ENCODE measurements at places on chromosomes 5 and 9.

GRCh38 chr5:77644371-77645157 is 6.1 kb upstream of the OTP start:
- no peak for DNase-seq

DNA sequence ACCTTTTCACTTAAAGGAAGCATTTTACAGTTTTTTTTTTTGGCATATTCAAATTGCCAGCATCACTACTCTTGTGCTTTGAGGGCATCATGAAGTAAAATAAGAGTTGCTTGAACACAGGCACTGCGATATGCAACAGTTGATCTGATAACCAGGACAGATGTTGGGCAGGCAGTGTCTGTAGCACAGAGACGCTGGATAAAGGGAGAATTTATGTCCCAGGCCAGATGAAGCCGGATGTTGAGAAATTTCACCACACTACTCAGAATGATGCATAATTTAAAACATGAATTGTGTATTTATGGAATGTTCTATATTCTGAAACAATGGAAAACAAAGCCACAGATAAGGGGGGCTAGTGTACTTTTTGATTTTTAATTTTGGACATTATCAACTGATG is 71.4 kb downstream of the SLC12A2 start:
- no peak for DNase-seq

GRCh38 chr5:55920784-55921183 is 69.6 kb downstream of the IL31RA start:
- no peak for DNase-seq

DNA sequence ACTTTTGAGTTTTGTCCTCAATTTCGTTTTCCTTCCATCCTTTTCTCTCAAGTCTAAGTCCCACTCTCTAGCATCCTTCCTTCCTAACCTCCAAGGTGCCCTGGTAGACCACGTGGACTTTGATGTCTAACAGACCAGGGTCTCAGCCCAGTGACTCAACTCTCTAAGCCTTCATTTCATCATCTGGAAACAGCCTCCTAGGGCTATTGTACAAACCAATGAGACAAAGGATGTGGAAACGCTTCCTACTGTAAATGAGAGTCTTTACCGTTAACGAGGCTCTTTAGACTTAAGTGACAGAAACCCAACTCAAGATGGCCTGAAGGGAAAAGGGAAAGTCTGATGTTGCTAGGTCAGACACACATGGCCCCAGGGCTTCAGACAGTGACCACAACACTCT is 49.2 kb upstream of the CPLX2 start:
- no peak for DNase-seq

GRCh38 chr5:36438765-36439561 is 137.3 kb upstream of the RANBP3L start:
- DNase-seq, result no peak

- no peak for DNase-seq
These were observed 77.6 kb upstream of the SARDH start for GRCh38 chr9:133815781-133816180.

- DNase-seq, result no peak
These were observed 220.9 kb downstream of the PAX5 start for GRCh38 chr9:36813154-36813553.

- DNase-seq, result no peak
These were observed 78.9 kb downstream of the OR2K2 start for GRCh38 chr9:111250875-111251842.

- no peak for DNase-seq
These were observed 344.7 kb upstream of the TNC start for GRCh38 chr9:115462623-115463022.
